ENCODE measurements at places on chromosomes 16 and 17.

- no peak for DNase-seq
Observed at GRCh38 chr17:79562192-79562930, 48.5 kb downstream of the RBFOX3 start.

DNA sequence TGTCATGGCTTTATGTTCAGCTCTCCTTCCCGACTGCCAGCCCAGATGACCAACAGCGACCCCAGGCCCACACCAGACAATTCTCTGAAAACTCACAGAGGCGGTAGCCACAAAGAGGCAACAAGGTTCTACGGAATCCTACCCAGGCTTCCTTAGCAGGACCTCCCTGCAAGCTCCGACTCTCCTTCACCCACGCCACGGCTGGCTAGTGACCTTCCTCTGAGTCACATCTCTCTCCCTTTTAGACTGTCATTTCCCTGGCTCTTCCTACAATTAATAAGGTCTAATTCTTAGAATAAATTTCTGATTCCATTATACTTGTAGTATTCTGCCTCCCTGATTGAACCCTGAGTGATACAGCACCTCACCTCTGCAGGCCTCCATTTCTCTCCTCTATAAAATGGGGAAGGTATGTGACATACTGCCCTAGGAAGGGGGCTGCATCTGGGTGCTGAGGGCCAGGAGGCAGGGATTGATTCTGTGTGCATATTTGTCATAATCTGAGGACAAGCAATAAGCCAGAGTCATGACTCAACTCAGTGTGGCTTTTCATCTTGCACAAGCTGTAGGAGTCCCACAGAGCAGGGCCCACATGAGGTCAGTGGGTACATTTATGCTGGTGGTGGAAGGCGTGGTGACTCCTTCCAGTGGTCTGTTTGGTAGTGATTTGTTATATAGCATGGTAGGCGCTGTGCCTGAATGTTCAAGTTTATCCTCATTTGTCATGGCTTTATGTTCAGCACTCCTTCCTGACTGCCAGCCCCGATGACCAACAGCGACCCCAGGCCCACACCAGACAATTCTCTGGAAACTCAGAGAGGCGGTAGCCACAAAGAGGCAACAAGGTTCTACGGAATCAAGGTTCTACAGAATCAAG is 46.2 kb downstream of the SMPD3 start:
- no peak for DNase-seq

- DNase-seq = no peak
Observed at GRCh38 chr16:53913920-53914319, 210.0 kb downstream of the FTO start.

GRCh38 chr17:79864147-79864546 is 24.9 kb upstream of the CBX4 start:
- no peak for DNase-seq

DNA sequence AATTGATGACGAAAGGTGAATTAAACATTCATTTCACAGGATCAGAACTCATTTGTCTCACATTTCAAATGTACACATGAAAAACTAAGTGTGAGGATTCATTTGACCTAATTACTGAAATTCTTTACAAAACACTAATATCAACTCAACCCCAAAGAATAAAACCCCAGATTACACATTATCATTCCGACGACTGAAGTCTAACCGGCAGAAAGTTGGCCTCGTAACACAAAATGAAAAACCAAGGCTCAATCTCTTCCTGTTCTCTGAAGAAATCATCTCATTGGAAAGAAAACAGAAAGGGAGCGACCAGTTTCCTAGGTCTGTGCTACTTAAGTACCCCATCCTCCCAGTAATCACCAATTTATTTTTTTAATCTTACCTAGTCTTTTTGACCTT is 1.8 kb downstream of the JPT1 start:
- DNase-seq = no peak

DNA sequence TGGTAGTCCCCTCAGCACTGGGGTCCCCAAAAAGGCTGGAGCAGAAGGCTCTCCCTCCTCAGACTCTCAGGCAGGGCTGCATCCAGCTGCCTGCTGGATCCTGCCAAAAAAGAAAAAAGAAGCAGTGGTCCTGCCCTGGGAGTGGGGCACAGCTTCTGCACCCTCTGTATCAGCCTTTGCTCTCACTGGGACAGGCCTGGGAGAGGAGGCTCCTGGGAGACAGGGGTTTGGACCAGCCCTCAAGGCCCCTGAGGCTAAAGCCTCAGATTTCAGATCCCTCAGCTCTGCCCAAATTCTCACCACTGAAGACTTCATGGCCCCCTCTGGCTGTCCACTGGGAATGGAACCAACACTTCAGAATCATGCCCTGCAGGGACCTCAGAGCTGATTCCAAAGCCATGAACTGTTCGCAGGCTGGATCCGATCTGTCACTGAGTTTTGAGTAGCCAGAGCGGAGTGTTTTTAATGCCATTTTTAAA is 96.9 kb downstream of the C16orf78 start:
- peak; percentile 2 for DNase-seq

DNA sequence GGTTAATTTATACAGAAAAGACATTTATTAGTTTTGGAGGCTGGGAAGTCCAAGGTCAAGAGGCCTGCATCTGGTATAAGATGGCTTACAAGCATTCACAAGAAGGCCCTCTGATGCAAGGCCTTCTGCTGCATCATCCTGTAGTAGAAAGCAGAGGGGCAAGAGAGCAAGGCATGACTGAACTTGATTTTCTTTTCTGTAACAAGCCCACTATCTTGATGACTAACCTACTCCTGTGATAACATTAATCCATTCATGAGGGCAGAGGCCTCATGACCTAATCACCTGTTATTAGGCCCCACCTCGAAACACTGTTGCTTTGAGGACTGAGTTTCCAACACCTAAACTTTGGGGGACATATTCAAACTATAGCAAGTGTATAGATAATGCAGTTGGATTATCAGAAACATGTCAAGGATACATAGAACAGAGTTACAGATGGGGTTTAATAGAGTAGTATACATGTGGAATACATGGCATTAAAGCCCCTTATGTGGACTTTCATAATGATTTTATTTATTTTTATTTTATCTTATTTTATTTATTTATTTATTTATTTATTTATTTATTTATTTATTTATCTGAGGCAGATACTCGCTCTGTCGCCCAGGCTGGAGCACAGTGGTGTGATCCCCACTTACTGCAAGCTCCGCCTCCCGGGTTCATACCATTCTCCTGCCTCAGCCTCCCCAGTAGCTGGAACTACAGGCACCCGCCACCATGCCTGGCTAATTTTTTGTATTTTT is 88.2 kb downstream of the CHD9 start:
- DNase-seq = no peak

- DNase-seq = no peak
Observed at GRCh38 chr17:47272491-47272890, 18.9 kb downstream of the ITGB3 start.

GRCh38 chr17:38890410-38890746 is 20.5 kb downstream of the LASP1 start:
- no peak for DNase-seq

- DNase-seq = no peak
Observed at GRCh38 chr16:9139965-9140364, 48.5 kb downstream of the HAPSTR1 start.

GRCh38 chr17:64547319-64547718 is 40.5 kb downstream of the CEP95 start:
- no peak for DNase-seq

GRCh38 chr17:28258347-28258887 is 60.6 kb upstream of the TMEM97 start:
- no peak for DNase-seq

DNA sequence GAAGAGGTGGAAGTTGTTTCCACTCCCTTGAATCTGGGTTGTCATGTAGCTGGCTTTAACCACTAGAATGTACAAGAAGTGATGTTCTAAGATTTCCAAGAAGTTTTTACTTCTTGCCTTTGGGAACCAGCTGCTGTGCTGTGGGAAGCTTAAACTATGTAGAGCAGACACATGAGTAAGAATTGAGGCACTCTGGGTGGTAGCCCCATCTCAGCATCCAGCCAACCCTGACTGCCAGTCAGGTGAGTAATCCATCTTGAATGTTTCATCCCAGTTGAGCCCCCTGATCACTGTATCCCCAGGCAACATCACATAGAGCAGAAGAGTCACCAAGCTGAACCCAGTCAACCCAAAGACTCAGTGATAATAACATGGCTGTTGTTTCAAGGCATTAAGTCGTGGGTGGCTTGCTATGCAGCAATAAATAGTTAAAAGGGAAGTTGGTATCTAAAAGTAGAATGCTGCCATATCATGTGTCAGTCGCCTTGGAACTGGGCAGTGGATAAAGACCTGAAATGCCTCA is 62.8 kb upstream of the GPR139 start:
- DNase-seq = no peak

DNA sequence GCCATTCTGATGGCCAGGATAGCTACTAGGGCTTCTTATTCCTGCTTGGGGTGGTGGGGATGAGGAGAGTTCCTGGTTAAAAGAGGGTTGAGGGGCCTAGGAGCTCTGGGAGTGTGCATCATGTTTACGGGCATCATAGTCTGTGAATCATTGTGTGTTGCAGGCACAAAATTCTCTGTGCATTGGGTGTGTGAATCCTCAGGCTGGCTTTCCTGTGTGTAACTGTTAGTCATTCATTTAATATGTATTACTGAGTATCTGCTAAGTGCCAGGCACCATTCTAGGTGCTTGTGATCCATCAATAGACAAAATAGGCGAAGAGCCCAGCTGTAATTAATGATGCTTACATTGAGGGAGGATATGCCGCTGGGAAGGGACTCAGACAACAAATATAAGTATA is 5.8 kb downstream of the PPY start:
- no peak for DNase-seq

DNA sequence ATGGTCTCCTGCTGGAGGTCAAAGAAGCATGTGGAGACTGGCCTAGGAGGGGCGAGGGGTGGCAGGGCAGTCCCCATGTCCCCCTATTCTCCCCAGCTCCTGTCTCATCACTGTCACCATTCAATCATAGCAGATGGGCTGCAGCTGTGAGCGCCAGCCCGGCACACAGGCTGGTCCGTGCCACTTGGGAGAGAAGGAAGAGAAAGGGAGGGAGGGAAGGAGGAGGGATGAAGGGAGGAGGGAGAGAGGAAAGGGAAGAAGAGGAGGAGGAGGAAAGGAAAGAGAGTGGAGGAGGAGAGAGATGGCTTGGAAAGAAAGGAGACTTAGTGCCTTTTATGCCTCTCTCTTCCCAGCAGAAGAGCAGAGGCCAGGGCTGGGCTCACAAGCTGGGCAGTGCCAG is 12.4 kb downstream of the NEUROD2 start:
- DNase-seq = no peak

DNA sequence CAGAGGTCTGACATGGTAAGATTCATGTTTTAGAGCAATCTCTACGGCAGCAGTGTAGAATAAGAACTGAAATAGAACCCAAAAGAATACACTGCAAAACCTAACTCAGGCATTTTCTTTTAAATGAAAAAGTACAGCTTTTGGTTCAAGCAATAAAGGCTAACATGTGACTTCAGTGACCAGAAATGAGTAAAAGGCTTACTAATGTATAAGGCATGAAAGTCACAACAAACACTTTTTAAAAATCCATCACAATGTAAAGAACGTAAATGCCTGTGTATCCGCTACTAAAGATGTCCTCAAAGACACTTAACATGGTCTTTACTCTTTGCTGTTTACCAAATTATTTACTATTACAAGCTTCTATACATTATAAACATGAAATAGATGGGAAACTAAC is 16.6 kb downstream of the KIAA0753 start:
- DNase-seq = no peak

DNA sequence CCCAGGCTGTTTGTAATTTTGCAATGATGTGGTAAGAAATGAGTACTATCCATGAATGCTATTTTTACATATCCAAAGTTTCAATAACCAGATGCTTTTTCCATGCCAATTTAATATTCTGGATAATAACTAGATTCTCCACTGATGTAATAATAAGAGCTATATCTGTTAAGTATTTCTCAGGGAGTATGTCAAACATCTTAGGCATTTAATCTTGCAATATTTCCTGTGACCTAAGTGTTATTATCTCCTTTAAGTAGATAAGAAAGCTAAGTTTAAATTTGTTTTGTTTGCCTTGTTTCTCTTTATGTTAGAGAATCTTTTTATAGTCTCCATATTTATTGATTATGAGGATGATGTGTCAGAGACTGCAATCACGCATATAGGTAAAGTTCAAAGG is 32.3 kb upstream of the HS3ST3A1 start:
- DNase-seq = no peak

- DNase-seq = no peak
Observed at GRCh38 chr17:61219460-61219859, 180.2 kb upstream of the TBX2 start.

- no peak for DNase-seq
Observed at GRCh38 chr16:22372882-22373661, 1.3 kb downstream of the CDR2 start.

DNA sequence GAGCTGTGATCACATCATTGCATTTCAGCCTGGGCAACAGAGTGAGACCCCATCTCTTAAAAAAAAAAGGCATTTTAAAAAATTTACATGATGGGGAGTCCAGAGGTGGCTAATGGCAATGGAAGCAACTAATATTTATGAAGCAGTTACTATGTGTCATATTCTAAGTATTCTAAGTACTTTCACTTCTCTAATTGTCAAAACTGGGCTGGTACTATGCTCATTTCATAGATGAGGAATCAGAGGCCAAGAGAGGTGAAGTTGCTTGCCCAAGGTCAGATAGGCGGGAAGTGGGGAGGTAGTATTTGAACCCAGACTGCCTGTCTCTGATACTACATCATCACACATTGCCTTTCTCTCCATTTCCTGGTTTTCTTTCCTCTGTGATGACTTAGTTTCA is 50.7 kb downstream of the SLC5A11 start:
- no peak for DNase-seq

GRCh38 chr17:60671482-60671881 is 6.2 kb upstream of the BCAS3 start:
- DNase-seq = no peak

GRCh38 chr17:75843577-75844529 is at the start of gene UNC13D:
Gene UNC13D (minus strand): TSS chr17:75844404. CDS start chr17:75844337, 67 bp downstream.
- peak; percentile 47 for DNase-seq

DNA sequence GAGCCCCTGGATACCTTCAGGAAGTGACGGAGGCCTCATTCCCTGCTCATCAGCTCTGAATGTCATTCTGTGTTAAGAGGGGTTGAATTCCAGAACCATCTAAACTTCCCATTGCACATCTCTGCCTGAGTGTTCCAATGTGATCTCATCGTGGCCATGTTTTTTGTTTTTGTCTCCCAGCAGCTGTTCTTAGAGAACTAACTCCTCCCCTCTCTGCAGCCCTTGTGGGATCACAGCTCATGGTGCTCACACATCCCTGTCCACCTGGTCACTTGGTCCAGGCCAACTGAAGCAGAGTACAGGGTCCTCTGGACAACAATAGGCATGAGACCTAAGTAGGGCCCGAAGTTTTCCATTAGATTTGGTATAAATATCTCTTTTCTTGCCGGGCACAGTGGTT is 6.0 kb upstream of the SYT17 start:
- no peak for DNase-seq
